Anterior cingulate cortex (tissue), 58 donors: ENCODE measurements at places on chromosomes 11 and 22.
A peak's percentile ranks its signal among the peaks of the same experiment; 100 is the strongest.

- no peak for DNase-seq
Measured at GRCh38 chr11:100837311-100837710, 150.2 kb downstream of the ARHGAP42 start.

- DNase-seq: no peak
Measured at GRCh38 chr11:125797641-125798040, 9.7 kb downstream of the PATE3 start.

DNA sequence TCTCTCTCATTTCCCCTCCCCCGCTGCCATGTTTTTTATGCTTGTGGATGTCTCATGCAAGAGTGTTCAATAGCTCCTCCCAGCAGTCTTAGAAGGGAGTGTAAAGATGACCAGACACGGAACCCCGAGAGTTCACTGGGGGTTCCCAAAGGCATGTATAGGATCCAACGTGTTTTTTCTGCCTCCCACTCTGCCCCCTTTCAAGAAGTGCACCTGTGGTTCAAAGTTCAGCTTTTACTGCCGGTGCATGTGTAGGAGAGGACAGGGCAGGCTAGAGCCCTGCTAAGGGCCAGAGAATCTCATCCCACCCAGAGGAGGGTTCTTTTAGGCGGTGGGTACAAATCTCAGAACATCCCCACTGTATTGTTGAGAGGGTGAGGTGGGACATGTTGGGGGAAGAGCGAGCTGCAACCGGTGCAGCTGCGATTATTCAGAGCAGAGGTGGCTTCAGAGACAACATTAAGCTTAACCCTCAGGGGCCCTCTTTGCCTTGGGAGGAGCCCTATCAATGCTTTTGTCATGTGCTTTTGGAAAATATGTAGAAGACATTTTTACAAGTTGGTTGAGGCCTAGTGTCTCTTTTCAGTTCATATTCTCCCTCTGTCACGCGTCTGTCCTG is 14.5 kb downstream of the MIF start:
- DNase-seq: no peak

- no peak for DNase-seq
Measured at GRCh38 chr22:43008921-43009320, 6.0 kb downstream of the PACSIN2 start.

DNA sequence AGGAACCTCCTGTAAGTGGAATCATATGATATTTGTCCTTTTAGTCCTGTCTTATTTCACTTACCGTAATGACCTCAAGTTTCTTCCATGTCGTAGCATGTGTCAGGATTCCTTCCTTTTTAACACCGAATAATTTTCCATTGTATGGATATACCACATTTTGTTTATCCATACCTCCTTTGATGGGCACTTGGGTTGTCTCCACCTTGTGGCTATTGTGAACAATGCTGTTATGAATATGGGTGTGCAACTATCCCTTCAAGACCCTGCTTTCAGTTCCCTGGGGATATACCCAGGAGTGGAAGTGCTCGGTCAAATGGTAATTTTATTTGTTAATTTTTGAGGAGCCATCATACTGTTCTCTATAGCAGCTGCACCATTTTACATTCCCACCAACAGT is 244.9 kb upstream of the BLID start:
- DNase-seq: no peak

DNA sequence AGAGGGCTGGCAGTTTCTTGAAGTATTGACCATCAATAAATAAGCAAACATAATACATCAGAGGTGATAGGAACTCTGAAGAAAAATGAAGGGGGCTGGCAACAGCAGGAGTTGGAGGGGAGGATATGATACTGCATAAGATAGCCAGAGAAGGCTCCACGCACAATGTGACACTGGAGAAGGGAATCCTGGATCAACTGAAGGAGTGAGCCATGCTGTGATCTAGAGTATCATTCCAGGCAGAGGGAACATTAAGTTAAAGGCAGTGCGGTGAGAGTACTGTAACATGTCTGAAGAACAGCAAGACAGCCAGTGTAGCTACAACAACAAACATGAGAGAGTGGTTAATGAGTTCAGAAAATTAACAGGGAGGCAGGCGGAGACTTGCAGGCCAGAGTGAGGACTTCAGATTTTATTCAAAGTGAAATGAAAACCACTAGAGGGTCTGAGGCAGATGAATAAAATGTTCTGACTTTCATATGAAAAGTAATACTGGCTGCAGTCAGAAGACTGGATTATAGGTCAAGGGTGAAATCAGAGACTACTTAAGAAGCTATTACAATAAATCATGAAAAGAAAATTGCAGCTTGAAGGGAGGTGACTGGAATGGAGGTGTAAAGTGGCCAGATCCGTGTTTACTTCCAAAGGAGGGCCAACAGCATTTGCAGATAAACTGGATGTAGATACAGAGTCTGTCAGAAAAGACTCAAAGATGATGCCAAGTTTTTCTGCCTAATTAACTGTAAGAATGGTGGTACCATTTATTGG is 49.4 kb downstream of the RRAS2 start:
- no peak for DNase-seq

- DNase-seq: no peak
Measured at GRCh38 chr11:113549611-113550578, 74.7 kb upstream of the DRD2 start.

DNA sequence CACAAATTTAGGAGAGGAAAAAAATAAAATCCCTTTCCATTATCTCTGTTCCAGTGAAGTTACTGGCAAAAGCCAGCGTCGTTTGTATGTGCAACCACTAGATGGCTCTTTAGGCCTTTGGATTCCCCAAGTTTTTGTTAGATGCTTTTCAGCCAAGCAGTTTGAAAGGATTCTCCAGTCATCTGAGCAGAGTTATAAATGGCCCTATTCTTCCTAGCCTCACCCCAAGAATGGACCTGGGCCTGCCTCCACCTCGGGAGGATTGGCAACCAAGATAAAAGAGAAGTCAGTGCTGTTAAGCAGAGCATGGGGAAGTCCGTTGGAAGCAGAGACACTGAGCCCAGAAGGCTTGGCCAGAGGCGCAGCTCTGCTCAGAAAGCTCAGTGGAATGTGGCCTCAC is 15.4 kb downstream of the FAM181B start:
- DNase-seq: peak; percentile 41

DNA sequence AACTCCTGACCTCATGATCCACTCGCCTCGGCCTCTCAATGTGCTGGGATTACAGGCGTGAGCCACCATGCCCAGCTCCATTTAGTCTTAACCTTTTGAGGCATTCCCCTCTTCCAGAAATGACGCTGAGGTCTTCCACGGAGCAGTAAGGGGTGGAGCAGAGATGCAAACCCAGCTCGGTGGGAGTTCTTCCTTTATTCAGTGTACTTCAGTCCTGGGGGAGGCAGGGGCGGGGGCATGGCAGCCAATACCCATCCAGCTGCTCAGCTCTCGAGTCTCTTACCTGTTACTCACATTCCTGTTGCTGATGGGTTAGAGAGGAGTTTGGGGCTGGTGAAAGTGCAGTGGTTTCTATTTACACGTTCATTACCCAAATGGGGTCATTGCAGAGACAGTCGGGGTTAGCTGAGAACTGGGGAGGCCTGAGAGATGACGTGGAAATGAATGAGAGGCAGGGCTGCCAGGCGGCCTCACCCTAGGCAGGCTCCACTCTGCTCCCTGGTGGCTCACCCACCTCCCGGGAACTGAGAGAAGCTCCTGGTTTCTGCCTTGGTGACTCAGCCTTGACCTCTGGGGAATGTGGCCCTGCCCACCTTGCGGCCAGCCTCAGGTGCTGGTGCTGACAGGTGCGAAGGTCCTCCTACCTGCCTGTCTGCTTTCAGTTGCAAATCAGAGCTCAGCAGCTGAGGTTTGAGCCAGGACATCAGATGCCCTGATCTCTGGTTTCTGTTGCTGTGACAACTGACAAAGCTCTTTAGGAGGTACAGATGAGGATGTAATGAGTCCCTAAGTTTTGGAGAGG is 13.4 kb upstream of the ST14 start:
- DNase-seq: no peak

GRCh38 chr11:74615311-74615710 is 22.9 kb downstream of the POLD3 start:
- DNase-seq: no peak
